Glutamatergic neuron (in vitro differentiated cells): ENCODE measurements at places on chromosomes 5 and 9. TPM values are rescaled to one million over a fixed set of nuclear protein-coding genes. Genes with fewer than 3 reads are reported as not detected.

- H3K4me1 ChIP-seq = peaks cover 5% of the 10 kb centered on the region
- no peak overlapping the region for H3K4me3 ChIP-seq
- peaks cover 5% of the 10 kb centered on the region for H3K27me3 ChIP-seq
Measured at GRCh38 chr5:171543148-171543815, 123.8 kb downstream of the FGF18 start.

DNA sequence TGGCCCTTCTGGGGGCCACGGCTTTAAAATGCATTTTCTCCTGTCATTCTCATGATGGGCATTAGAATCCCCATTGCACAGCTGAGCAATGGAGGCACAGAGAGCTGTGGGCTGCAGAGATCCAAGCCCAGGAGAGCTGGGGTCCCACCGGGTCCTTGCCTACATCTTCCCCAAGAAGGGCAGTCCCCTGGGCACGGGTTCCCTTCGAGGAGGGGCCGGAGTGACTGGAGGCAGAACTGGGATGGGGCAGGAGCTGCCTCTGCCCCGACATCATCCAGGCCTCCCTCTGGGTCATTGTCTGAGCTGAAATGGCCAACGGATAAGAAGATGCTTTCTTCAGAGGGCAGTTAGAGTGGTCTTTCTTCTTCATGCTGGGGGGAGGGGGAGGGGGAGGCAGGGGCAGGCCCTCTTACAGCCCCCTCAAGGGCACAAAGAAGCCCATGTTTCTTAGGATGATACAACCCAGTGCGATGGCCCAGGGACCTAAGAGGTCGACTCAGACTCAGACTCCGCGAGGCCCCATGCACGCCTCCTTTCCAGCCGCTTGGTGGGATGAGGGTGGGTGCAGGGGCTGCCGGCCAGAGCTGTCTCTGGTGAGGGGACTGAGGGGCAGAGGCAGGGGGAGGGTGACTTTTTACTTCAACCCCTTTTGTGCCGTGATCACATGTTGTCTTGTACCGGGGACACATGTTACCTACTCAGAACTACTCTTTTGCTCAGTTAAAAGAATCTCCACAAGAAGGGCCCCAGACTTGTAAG is 112.4 kb upstream of the IRX2 start:
- no peaks in the 10 kb centered on the region for H3K4me1 ChIP-seq
- peaks cover 2% of the 10 kb centered on the region for H3K27me3 ChIP-seq
- H3K4me3 ChIP-seq = no peak overlapping the region

Gene AGXT2
- total RNA-seq = not detected

DNA sequence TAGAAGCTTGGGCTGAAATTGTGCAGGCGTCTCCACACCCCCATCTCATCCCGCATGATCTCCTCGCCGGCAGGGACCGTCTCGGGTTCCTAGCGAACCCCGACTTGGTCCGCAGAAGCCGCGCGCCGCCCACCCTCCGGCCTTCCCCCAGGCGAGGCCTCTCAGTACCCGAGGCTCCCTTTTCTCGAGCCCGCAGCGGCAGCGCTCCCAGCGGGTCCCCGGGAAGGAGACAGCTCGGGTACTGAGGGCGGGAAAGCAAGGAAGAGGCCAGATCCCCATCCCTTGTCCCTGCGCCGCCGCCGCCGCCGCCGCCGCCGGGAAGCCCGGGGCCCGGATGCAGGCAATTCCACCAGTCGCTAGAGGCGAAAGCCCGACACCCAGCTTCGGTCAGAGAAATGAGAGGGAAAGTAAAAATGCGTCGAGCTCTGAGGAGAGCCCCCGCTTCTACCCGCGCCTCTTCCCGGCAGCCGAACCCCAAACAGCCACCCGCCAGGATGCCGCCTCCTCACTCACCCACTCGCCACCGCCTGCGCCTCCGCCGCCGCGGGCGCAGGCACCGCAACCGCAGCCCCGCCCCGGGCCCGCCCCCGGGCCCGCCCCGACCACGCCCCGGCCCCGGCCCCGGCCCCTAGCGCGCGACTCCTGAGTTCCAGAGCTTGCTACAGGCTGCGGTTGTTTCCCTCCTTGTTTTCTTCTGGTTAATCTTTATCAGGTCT is at the start of gene C9orf72:
Gene C9orf72, minus strand, starts transcription at position 564 of the 716 bp plus-strand sequence. CDS start 6,361 bp downstream, outside the sequence.
- H3K27me3 ChIP-seq = peaks cover 14% of the 10 kb centered on the region
- H3K27ac ChIP-seq = peak within 1 kb of the TSS; percentile 98
- DNase-seq = peak; percentile 85
- H3K36me3 ChIP-seq = peaks cover 3% of the 10 kb centered on the region
- H3K4me3 ChIP-seq = peak within 1 kb of the TSS; percentile 99

DNA sequence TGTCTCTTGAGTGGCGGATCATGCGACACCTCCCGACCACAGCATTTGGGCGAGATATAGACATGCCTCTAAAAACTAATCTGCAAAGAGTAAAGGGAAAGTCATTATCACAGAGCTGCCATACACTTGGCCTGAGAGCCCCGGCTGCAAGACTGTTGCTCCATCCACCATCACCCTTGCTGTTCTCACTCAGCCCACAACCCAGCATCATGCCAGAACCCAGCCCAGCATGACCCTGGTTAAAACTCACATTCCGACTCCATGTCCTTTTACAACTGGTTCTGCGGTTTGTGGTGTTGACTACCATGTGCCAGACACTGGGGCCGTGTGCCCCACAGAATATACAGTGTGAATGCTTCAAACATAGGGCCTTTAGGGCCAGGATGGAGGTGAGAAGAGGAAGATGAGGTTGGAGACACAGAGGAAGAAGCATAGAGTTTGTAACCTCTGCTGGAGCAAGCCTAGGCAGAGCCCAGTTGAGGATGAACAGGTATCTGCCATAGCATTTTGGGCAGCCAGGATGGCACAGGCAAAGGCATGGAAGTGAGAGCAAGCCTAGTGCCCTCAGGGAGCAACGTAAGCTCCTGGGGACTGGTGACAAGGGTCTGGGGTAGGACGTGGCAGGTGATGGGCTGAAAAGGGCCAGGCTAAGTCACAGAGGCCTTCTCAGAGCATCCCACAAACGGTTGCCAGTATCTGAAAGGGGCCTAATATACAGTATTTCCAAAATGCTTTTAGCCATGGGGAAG is 37.5 kb upstream of the SMU1 start:
- no peak overlapping the region for H3K4me3 ChIP-seq
- no peak for DNase-seq
- H3K27ac ChIP-seq = no peak overlapping the region
- no peaks in the 10 kb centered on the region for H3K4me1 ChIP-seq

Gene PCDHGB5
- 9.3 TPM for total RNA-seq

GRCh38 chr9:128333451-128333869 is 6.9 kb upstream of the SLC27A4 start:
- H3K4me1 ChIP-seq = no peaks in the 10 kb centered on the region
- no peak overlapping the region for H3K27ac ChIP-seq
- no peak overlapping the region for H3K4me3 ChIP-seq
- peaks cover 2% of the 10 kb centered on the region for H3K27me3 ChIP-seq
- DNase-seq = no peak
- no peaks in the 10 kb centered on the region for H3K36me3 ChIP-seq

DNA sequence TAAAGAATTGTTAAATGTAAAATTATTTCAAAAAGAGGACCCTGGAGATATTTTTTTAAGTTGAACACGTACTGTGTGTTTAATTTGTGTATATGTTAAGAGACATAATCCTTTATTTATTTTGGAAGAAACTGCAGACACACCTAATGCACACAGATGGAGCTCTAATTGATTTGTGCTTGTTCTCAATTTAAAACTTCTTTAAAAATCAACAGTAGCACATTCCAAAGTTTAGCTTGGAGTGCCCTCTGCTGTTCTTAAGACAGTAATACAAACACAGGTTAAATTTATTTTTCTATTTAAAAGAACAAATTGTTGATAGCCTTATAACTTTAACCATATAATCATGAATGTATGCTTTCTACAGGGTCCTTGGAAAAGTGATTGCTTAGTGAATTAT is 277.6 kb upstream of the ADAMTS16 start:
- H3K4me1 ChIP-seq = no peaks in the 10 kb centered on the region
- no peak overlapping the region for H3K4me3 ChIP-seq
- no peak overlapping the region for H3K27ac ChIP-seq
- no peaks in the 10 kb centered on the region for H3K36me3 ChIP-seq
- no peak for DNase-seq
- H3K27me3 ChIP-seq = no peaks in the 10 kb centered on the region

DNA sequence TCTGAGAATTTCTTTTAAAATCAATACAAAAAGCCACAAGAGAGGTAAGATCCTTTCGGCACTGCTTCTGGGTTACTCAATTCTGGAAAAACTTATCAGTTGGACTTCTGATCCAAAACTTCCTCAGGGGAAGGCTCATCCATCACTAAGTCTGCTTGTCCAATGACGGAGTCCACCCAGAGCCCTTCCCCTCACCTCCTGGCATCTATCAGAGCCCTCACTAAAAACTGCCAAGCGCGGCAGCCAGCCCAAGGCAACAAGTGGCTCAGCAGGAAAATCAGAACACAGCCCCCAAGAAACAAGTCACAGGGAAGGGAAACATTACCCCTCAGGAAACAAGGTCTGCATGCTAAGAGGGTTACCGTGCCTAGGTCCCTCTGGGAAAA is 869 bp upstream of the ESM1 start:
- H3K4me1 ChIP-seq = peaks cover 7% of the 10 kb centered on the region
- no peaks in the 10 kb centered on the region for H3K27me3 ChIP-seq
- no peak overlapping the region for H3K4me3 ChIP-seq
- H3K27ac ChIP-seq = no peak overlapping the region
- H3K36me3 ChIP-seq = no peaks in the 10 kb centered on the region

DNA sequence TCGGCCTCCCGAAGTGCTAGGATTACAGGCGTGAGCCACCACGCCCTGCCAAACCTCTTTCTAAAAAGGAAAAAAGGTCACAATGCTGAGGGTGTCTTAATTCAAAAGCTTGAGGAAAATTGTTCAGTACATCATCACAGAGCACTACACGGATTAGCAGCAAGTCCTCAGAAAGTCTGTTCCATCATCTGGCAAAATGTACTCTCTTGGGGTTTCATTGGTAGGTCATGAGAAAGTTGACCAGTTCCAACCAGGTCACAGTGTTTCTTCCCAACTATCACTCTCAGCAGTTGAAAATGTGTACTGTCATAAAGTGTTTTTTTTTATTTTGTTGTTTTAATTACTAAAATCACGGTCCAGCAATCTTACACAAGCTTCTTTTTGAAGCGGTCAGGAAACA is 299.6 kb downstream of the FBXL7 start:
- no peak for DNase-seq
- H3K36me3 ChIP-seq = peaks cover 7% of the 10 kb centered on the region
- H3K4me1 ChIP-seq = peaks cover 24% of the 10 kb centered on the region
- H3K4me3 ChIP-seq = no peak overlapping the region
- no peak overlapping the region for H3K27ac ChIP-seq

DNA sequence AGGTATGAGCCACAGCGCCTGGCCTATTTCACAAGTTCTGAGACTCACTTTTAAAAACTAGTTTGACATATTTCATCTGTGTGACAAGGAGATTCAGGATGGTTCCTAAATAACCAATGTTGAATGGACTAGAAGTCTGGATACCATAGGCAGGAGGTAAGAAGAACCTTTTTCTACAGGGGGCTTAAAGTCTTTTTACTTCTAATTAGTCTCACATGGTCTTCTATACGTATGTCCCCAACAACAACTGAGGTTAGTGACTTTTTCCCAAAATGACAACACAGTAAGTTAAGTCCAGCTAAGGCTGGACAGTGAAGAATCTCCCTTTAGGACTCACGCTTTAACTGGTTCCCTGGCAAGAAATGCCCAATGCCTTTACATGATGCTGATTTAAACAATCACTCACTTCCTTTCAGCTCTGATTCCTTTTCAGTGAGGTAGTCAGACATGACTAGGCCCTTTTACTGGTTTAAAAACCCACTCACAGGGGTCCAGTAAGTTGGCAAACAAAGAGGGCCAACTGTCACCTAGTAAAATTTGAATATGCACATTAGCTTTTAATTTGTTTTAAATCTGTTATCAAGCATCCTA is 12.1 kb upstream of the HAUS6 start:
- H3K4me1 ChIP-seq = no peaks in the 10 kb centered on the region
- no peak overlapping the region for H3K4me3 ChIP-seq
- H3K27me3 ChIP-seq = no peaks in the 10 kb centered on the region

DNA sequence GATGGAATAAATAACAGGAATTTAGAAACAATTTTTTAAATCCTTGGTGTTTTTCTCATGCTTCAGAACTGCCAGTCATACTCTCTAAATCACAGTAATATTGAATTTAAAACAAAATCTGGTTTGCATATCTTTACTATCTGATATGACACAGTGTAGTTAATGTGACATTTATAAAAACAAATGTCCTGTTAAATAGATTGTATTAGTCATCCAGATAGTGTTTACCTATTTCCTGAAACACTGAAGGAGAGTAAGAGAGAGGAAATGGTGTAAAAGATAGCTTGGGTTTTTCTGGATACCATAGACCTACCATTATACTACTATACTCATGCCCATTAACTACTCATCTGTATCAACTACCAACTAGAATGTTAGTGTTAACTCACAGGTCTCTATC is 292.3 kb downstream of the MAN2A1 start:
- H3K36me3 ChIP-seq = no peaks in the 10 kb centered on the region
- H3K4me3 ChIP-seq = no peak overlapping the region
- no peak for DNase-seq
- no peaks in the 10 kb centered on the region for H3K4me1 ChIP-seq
- peaks cover 2% of the 10 kb centered on the region for H3K27me3 ChIP-seq
- no peak overlapping the region for H3K27ac ChIP-seq

Gene STKLD1
- total RNA-seq = 2.6 TPM

DNA sequence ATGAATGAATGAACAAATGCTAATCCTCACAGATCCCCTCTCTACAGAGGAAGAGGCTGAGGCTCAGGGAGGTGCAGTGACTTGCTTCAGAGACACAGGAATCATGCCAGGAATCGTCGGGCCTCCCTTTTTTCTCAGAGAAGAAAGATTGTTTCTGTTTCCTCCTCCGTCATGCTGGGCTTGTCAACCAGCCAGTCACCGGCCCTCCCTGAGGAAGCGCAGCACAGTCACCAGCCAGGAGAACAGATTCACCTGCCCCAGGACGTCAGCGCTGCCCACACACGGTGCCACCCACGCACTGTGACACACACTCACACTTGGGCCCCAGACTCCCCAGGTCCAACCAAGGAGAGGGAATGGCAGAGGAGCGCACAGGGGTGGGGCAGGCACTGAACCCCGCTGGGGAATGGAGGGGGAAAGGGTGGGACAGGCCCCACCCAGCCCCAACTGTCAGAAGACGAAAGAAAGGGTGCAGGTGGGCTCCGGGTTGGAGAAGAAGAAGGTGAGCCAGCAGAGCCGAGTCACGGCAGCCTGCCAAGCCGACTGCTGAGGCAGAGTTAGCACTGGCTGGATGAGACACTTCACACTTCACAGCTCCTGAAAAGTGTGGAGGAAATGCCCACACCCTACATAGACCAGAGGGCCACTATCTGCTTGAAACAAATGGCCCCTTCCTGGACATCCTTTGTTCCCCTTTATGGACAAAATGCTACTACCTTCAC is 13.8 kb upstream of the ERGIC1 start:
- H3K4me3 ChIP-seq = no peak overlapping the region
- no peak for DNase-seq
- no peak overlapping the region for H3K27ac ChIP-seq
- H3K36me3 ChIP-seq = peaks cover 1% of the 10 kb centered on the region
- peaks cover 3% of the 10 kb centered on the region for H3K27me3 ChIP-seq

Gene PCSK5
- 9.6 TPM for total RNA-seq
